ENCODE measurements at places on chromosomes 3 and 15. TPM values are rescaled to one million over a fixed set of nuclear protein-coding genes. Genes with fewer than 3 reads are reported as not detected.

PSMD2 gene
- total RNA-seq, result 255 TPM

CD86 gene
- 5.0 TPM for total RNA-seq

DNA sequence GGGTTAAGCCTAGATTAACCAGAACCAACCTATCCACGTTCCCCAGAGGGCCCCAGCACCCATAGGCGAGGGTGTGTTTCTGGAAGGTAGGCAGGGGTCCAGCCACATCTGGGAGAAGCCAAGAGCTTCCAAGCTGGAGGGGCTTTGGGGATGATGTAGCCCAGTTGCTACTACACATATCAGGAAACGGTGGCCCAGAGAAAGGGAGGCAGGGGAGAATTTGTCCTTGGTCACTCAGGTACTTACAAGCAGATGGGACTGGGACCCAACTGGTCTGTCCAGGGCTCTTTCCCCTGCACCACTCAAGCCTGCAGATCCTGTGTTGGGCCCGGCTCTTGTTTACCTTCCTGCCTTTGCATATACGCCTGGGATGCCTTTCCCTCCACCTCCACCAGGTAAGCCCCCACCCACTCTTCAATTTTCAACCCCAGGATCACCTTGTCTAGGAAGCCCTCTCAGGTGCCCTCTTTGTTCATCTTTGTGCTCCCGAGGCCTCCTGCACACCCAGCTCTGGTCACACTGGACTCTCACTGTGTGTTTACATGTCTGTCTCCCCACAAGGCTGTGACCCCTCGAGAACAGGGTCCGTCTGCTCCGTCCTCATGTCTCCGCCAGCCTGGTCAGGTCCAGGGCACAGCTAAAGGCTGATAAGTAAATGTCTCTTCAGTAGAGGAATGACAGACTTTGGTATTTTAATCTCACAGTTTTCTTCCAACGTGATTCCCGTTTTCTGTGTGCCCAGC lies 204.4 kb upstream of the LINGO1 start:
- DNase-seq, result no peak

GRCh38 chr3:9041626-9042025 lies 78.4 kb upstream of the RAD18 start:
- DNase-seq, result no peak
